ENCODE measurements at places on chromosomes 5 and 9.

GRCh38 chr5:35745660-35746059 lies 111.0 kb upstream of the IL7R start:
- no peak for DNase-seq

DNA sequence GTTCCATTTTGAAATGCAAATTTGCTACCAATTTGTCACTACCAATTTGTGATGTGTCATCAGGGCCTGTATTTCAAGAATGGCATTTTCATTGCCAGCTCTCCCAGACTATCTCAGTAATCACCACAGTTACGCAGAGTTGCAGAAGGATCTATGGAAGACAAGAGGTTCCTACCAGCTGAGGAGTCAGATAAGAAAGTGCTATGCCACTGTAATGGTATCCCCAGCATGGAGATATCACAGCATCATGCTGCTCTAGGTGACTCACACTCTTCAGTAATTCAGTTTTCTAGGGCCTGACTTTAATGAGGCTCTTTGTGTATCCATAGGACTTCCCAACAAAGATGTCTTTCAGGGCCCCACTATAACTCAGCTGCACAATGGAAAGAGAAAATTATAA lies 490.3 kb downstream of the ARHGEF28 start:
- DNase-seq = no peak

- no peak for DNase-seq
These were observed 448.4 kb upstream of the ITGA1 start for GRCh38 chr5:52339285-52339684.

DNA sequence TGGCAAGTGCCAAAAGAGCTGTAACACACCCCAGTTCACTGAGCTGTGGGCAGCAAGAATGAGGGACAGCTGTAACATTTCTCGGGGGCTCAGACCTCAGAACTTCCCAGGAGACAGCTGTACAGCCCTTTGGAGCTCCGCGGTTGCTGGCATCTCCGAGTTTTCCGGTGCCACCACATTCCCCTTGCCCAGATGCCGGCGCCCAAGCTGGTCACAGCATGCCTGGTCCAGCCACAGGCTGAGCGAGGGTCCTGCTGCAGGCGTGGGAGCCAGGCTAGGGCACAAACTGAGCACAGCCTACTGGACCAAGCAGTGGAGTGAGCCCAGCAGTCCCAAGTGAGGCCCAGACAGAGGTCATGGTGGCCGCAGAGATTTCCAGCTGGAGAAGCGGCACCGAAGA lies 797.7 kb upstream of the EDIL3 start:
- no peak for DNase-seq

GRCh38 chr5:139686706-139687441 lies 38.7 kb downstream of the CXXC5 start:
- DNase-seq = no peak

GRCh38 chr5:96563816-96564215 lies 98.4 kb upstream of the CAST start:
- no peak for DNase-seq

- DNase-seq = no peak
These were observed 274.3 kb downstream of the CDH18 start for GRCh38 chr5:19713740-19714139.

- no peak for DNase-seq
These were observed 218.8 kb upstream of the IL12B start for GRCh38 chr5:159549046-159549445.

- no peak for DNase-seq
These were observed 69.2 kb downstream of the CDH18 start for GRCh38 chr5:19918780-19919179.

GRCh38 chr5:112006721-112007120 lies 249.7 kb upstream of the NREP start:
- DNase-seq = no peak

DNA sequence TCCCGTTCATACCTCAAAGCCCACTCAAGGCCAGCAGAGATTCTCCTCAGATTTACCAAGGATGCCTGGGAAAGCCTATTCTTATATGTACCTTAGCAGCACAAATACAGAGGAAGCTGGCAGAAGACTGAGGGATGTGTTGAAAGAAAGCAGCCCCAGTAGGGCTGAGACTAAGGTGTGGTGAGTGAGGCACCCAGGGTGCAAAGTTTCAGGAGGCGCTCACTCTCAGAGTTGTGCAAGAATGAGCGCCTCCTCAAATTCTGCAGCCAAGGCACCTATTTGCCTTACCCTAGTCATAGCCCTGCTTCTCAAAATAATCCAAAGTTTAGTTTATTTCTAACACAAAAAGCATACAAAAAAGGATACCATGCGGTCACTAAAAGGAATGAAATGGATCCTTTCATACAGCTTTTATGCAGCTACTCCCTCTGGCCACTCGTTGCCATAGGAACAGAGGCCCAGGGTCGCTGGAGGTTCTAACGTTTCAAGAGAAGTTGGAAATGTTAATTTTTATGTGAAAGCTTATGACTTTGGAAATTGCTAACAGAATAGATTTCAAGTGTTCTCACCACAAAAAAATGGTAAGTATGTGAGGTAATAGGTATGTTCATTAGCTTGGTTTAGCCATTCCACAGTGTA lies 79.7 kb upstream of the SMIM23 start:
- no peak for DNase-seq

GRCh38 chr5:154940375-154940771 lies 500 bp upstream of the MRPL22 start:
- no peak for DNase-seq

DNA sequence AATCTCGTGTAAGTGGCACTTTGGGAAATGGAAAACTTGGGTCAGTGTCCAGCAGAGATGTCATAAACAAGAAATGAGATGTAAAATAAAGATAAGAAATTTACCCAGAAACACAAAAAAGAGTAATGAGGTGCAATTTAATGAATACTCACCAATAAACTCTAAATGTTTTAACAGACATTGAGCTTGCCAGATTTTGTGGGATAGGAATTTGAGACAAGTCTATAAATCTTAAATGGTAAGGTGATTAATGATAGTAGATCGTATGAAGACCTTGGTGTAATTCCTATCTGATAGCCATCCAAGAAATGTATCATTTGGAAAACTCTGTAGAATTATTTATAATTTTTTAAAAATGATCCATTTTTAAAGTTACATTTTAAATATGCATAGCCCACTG lies 682.4 kb downstream of the MAT2B start:
- no peak for DNase-seq

DNA sequence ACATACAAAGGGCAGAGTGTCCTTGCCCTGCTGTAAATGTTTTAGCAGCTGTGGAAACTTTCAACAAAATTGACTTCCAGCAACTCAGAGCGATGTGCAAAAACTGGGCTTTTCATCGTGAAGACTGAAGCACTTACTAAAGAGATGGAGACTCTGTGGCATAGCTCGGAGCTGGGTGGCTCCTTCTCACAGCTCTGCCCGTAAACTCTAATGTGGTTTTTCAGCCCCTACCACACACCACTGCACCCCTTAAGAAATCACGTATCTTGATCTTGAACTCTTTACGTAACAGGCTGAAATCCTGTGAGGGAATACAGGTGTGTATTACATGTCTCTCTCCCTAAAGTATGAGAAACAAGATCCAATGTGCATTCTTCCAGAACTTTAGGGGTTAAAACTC lies 124.4 kb downstream of the MEF2C start:
- DNase-seq = no peak

DNA sequence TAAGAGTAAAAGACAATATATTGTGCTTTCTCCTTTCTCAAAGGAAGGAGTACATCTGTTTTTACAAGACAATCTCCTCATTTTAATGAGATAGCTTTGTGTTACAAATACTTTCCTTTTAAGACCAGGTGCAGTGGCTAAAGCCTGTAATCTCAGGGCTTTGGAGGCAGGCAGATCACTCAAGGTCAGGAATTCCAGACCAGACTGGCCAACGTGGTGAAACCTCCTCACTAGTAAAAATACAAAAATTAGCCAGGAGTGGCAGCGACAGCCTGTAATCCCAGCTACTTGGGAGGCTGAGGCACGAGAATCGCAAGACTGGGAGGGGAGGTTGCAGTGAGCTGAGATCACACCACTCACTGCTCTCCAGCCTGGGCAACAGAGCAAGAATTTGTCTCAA lies 11.8 kb downstream of the TMEM161B start:
- no peak for DNase-seq

DNA sequence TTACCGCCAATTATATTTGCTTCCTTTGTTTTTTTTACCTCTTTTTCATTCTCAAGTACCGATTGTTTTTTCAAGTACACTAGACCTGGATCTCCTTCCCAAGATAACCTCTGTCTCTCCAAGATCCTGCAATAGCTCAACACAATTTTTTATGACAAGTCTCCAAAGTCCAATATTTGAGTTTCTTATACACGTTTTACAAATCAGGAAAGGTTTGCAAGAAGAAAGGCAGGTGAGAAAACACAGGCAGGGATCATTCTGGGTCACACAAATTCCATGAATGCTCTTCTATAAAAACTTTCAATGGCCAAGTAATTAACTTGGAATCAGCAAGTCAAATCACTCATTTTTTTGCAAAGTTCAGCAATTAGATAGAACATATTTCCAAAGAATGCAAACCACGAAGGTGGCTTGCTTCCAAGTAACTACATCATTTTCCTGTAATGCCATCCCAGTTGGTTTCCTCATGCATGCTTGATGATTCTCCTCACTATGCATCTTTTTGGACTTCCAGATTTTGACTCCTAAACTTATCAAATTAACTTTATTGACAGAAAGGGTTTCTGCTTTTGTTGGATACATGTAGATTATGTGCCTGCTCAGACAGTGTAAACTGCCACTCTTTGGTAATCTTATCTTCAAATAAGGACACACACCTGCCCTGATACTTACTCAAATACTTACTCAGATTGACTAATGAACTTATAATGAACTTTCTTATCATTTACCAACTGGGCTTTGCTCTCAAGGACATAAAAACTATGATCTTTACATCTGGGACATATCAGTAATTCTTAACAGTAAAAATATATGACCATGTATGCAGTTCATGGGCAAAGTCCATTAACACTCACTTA lies 24.7 kb upstream of the IFNE start:
- DNase-seq = no peak

DNA sequence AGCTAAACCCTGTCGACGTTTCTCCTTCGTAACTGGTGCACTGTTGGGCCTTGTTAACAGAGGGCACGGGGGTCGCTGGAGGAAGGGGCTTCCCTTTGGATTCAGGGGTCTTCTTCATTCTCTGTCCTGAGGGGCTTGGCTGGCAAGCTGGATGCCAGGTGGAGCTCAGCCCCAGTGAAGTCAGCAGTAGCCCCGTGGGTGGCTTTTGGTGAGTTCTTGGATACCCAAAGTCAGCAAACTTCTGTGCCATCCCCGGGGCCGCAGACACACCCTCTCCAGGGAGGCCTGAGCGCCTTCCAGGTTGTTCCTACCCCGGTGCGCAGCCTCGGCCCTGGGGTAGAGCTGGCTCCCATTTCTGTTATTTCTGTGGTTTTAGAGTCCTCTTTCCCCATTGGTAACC lies 12.3 kb upstream of the OBP2A start:
- no peak for DNase-seq

DNA sequence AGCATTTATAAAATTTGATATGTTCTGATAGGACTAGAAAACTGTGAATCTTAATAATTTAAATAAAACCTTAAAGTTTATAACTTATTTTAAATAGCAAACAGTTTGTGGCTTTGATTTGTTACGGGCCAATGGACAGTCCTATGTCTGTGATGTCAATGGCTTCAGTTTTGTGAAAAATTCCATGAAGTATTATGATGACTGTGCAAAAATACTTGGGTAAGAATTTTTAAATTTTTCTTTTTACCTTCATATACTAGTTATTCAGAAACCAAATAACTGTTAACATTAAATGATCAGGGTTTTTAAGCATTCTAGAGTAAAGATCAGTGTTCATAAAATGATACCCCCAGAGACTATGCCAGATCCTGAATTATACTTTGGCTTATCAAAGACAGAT lies 31.1 kb downstream of the PPIP5K2 start:
- DNase-seq = no peak

DNA sequence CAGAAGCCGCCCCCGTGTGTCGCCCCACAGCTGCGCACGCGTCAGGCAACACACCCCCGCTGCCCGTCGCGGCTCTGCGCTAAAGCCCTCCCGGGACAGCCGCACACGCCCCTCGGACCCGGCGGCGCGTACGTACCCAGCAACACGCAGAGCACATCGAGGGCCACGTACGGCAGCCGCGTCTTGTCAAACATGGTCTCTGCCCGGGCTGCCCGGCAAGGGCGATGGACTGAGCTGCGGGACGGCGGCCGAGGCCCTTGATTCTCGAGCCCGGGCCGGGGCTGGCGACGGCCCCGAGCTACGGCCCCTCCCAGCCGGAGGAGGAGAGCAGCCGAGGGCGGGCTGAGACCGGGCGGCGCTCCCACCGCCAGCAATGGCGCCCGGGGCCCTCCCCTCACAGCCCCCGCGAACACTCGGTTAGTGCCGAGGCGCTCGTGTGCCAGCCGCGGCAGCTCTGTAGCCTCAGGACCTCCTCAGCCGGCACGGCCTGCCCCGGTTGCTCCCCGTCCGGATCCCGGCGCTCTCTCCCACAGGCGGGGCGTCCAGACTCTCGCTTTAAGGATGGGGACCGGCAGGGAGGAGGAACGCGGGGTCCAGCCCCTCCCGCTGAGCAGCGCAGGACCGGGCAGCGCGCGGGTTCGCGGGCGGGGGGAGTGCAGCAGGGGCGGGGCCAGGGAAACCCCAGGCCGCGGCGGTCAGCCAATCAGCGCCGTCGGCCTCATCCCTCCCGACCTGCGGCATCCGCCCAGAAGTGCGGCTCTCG lies at the start of gene PLPP1:
Gene PLPP1 (minus strand): TSS at position 529 of the 763 bp plus-strand sequence. CDS start 335 bp downstream, at position 194.
- DNase-seq = peak; percentile 32

DNA sequence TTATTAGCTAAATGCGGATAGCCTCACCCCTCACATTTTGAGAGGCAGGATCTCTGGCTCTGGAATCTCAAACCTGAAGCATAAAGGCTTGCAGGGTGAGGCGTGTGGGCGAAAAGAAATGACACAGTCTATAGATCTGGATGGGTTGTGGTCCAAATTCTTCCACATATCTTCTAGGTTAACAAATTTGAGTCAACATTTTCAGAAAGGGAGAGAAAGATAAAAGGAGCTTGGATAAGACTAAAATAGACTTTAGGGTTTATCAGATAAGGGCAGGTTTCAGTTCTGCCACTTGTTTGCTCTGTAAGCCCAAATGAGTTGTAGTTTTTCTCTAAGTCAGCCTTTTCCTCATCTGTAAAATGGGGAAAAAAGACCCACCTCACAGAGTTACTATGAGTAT lies 220.9 kb downstream of the TRIM32 start:
- DNase-seq = no peak

- DNase-seq = no peak
These were observed 202.4 kb upstream of the CDH9 start for GRCh38 chr5:27240791-27241190.

DNA sequence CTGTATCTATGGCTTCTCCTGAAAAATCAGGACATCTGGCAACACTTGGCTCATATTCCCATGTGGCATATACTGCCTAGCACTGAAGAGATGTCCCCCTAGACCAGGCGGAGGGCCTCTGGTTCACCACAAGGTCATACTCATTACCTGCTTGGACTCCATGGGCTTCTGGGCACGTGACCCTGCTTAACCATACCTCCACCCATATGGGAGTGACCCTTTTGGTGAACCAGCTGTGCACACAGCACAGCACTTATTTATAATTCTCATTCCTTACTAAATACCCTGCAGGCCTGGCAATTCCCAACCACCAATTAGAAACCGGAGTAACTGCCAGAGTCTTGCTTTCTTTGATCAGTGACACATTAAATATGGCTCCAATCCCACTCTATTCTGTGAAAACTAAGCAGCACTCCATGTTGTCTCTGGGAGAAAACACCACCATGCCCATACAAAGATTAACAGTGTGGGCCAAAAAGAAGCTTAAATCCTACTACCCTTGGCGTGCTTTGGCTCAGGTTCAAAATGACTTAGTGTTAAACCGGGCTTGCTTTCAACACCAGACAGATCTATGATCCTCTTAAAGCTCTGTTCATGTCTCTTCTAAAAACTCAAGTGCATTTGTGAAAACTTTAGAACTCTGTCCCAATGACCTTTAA lies 57.7 kb downstream of the MTMR12 start:
- no peak for DNase-seq

- no peak for DNase-seq
These were observed 32.5 kb upstream of the RAB14 start for GRCh38 chr9:121233906-121234831.

Data from omental fat pad (tissue), 4 donors.